ENCODE measurements at places on chromosomes 16 and 17.

- no peak for DNase-seq
These were observed 119.5 kb downstream of the NTN1 start for GRCh38 chr17:9140550-9141424.

DNA sequence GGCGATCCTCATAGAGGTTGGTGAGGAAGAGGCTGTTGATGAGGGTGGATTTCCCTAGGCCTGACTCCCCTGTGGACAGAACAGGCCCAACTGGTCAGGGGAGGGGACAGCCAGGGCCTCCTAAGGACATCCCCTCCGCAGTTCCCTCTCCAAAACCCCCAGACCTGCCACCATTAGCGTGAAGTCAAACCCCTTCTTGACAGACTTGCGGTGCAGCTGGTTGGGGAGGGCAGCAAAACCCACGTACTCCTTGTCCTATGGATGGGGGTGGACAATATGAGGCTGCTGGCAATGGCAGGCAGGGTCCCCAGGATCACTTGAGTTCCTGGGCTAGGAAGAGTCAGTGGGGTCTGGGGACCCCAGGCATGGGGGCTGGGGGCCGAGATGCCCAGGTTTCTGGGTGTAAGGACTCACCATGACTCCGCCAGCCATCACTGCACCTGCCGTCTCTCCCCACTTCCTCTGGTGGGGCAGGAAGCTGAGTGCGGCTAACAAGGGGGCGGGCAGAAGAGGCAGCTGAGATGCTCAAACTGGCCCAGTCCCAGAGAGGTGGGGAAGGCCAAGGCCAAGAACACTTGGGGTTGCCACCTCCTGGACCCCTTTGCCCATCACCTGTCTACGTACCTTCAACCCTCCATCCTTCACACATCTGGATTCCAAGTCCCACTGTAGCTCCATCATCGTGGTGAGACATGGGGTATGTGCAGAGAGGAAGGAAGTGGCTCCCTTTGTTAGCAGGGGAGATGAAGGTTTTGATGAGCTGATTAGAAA, at the start of gene SEPTIN1:
Gene SEPTIN1, minus strand, starts transcription at position 451 of the 771 bp plus-strand sequence. Its CDS starts 19 bp downstream, at position 432.
- DNase-seq: no peak

GRCh38 chr16:14111713-14112538, 40.8 kb downstream of the MRTFB start:
- no peak for DNase-seq

GRCh38 chr17:61536422-61536955, 54.5 kb downstream of the NACA2 start:
- DNase-seq: no peak

GRCh38 chr16:66372898-66373155, 6.3 kb downstream of the CDH5 start:
- no peak for DNase-seq

DNA sequence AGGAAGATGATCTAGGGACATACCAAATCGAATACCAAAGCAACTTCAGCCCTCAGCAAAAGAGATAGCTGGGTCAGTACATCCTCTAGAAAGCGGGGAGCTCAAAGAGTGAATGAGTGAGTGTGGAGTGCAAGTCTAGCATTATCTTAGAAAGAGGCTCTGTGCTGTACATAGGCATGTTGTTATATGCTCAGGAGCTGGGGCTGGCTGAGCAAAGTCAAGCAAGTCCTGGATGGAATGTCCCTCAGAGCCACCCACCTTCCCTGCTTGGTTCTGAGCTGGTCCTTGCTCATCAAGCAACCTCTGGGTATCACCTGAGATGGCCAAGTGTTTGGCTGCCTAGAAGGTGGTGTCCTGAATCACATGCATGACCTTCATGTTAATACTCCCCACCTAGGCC, 4.9 kb upstream of the KLHL11 start:
- no peak for DNase-seq

- DNase-seq: no peak
These were observed 15.3 kb downstream of the TMEM98 start for GRCh38 chr17:32943206-32943605.

GRCh38 chr17:1882836-1883235, 53.0 kb downstream of the RPA1 start:
- no peak for DNase-seq

- DNase-seq: no peak
These were observed 1.8 kb downstream of the TNS4 start for GRCh38 chr17:40499551-40500189.

GRCh38 chr16:50747207-50747956, 5.5 kb downstream of the CYLD start:
- no peak for DNase-seq

- DNase-seq: no peak
These were observed 65.8 kb downstream of the NKD1 start for GRCh38 chr16:50613964-50614474.

- no peak for DNase-seq
These were observed 1.6 kb upstream of the KIAA0513 start for GRCh38 chr16:85025781-85026653.

DNA sequence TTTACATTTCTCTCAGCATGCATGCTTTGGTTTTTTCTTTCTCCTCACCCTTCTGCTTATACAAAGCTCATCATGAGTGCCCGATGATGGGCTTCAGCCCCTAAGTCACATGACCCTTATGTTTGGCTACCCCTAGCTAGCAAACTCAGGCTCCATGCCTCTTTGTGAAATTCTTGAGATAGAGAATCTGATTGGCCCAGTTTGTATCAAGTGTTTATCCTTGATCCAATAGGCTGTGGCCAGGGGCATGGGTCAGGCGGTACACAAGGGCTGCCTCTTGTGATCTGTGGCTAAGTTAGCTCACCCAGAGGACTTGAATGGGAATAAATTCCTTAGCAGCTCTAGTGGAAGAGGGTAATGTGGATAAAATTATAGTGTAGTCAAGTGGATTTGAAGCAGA, 11.5 kb upstream of the TOX3 start:
- DNase-seq: no peak

GRCh38 chr17:68544111-68544915, 32.1 kb downstream of the PRKAR1A start:
- DNase-seq: no peak

- DNase-seq: no peak
These were observed 2.2 kb downstream of the USP31 start for GRCh38 chr16:23146877-23147601.

- DNase-seq: no peak
These were observed 111.7 kb upstream of the CDH5 start for GRCh38 chr16:66254751-66255150.

GRCh38 chr16:17921357-17921978, 415.1 kb downstream of the NPIPA8 start:
- no peak for DNase-seq

DNA sequence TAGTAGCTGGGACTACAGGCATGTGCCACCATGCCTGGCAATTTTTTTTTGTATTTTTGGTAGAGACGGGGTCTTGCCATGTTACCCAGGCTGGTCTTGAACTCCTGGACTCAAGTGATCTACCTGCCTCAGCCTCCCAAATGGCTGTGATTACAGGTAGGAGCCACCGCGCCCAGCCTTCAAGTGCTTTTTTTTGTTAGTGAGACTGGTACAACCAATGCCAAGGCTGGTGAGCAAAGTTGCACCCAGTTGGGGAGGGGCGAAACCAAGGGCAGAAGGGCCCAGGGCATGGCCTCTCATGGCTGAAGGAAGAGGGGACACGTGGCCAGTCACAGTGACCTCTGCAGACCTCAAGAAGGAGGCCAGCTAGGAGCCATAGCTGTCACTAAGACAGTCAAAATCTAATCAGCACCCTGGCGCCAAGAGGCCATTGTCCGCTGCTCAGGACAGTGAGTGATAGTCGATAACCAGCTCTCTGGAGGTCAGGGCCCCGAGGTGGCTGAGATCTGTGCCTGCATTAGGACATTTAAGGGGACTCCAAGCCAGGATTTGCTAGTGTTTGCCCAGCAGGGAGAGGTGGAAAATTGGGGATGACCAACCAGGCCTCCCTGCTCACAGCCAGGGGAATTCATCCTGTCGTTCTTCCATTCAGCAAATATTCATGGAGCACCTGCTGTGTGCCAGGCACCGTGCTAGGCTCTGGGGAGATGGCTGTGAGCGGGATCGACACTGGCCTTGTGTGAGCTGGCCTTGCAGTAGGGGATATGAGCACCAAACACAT, 10.2 kb downstream of the IL4R start:
- DNase-seq: no peak

GRCh38 chr16:57984443-57985203, 13.7 kb upstream of the CNGB1 start:
- no peak for DNase-seq

DNA sequence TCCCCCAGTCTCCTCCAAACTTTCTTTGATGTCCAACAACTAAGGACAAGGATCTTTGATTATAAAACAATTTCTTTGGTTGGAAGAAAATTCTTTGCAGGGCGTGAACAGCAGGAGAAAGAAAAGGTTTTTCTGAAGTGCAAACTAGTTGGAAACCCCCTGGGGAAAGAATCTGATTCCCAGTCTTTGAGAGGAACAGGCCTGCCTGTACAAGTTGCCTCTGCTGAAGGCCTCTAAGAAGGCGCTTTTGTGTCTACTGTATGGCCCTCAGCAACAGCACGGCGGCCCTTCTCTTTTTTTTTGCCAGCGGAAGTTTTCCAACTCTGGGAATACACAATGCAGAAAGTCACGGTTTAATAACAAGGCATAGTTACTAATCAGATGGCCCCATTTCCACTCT, 14.0 kb downstream of the RNF43 start:
- DNase-seq: no peak

DNA sequence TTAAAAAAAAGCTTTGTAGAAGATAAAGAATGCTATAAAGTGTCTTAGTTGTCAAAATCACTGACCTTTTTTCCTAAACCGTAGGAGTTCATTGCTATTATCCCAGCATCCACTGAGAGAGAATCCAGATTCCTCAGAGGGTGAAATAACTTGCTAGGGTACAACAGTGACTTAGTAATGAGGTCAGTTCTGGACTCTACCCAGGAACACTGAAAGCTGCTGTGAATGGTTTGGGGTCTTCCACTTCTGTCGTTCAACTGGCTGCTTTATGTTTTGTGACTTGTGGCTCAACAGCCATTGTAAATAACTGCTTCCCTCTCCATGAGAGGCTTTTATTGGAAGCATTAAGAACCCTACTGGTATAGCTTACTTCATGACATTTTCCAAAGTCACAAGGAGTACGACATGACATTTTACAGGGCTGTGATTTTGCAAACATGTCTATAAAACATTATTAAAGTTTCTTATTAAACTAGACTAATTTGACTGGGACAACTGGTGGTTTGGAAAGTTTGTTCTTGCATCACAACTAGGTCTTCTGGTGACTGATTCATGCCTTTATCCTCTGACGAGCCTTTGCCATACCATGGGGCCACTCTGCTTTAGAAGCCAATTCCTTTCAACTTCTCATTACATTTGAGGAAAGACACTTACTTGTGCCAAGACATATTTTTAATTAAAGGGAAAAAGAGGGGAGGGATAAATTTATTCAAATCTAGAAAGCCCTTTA, 92.2 kb upstream of the CDH11 start:
- no peak for DNase-seq

DNA sequence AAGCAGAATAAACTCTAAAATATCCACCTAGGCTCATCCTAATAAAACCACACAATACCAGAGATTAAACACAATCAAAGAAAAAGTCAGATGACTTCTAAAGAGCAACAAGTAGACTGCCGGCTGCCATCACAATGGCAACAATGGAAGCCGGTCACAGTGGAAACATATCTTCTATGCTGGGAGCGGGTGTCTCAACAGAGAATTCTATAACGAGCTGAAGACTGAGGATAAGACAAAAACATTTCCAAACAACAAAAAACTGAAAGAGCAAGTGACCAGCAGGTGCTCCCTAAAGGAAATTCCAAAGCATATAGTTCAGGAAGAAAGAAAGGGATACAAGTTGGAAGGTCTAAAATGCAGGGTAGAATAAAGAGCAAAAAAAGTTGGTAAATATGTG, 8.9 kb downstream of the NSMCE1 start:
- no peak for DNase-seq

Data from NCI-H1436 treated with DMSO at 0.1 percent for 48 hours (cell line).